ENCODE measurements at places on chromosomes 1 and 21.

DNA sequence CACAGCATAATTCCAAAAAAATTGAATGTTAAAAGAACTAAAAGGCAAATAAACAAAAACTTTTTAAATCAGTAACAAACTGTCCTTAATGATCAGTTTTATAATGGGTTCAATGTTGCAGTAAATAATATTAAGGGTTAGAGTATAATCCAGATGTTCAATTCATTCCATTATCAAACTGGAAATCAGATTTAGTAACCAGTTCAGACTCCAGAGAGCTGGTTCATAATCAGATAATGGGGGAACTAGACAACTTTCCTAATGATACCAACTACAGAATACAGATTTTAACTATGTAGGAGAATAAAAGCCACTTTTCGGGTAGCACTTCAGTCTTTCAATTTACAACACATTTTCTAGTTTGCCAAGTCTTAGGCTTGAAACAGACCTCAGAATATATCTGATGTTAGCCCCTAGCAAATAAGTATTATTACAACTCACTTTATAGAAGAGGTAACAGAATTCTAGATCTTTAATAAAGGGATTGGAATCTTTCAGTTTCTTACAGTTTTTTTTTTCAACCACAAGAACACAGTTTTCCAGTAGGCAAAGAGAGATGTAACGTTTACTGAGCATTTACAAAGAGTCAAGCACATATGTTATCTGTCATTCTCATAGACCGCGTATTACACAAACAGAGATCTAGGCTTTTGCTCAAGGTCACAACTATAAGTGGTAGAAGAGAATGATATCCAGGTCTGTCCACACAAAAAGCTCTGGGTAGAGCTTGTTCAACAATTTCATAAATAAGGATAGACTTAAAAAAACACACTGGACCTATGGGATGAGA, 1.9 kb upstream of the DCAF6 start:
- DNase-seq, result no peak

DNA sequence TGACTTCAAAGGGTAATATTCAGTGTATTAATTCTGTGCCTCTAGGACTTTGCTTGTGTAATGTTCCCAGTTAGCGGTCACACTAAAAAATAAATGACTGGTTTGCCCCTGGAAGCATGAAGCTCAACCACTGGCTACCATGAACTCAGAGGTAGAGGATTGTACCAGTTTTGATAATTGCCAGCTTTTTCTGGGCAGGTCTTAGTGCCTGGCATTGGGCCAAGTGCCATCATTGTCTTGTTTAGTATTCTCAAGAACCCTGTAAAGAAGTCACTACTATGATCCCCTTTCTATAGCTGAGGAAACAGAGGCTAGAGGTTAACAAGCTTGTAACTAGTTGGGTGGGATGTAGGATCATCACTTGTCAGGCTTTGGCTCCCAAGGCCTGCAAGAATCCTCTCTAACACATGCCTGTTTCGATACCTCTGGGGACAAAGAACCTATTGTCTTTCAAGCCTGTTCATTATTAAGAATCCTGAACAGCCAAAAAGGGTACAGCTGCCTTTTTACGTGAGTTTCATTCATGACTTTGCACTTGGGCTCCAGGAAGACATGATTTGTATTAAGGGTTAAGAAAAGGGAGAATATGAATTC, 121.9 kb upstream of the JUN start:
- DNase-seq, result no peak

GRCh38 chr1:199644912-199645311, 382.6 kb upstream of the NR5A2 start:
- DNase-seq, result no peak

DNA sequence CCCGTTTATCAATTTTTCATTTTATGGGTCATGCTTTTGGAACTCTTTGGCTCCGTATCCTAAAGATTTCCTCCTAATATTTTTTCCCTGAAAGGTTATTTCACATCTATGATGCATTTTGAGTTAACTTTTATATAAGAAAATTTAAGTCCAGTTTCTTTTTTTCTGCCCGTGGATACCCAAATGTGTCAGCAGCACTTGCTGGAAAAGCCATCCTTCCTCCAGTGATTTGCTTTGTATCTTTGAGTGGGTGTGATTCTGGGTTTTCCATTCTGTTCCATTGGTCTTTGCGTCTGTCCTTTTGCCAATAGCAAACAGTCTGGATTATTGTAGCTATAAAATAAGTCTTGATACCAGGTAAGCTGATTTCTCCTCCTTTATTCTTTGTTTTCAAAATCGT, 15.6 kb upstream of the ABCG1 start:
- DNase-seq, result no peak

DNA sequence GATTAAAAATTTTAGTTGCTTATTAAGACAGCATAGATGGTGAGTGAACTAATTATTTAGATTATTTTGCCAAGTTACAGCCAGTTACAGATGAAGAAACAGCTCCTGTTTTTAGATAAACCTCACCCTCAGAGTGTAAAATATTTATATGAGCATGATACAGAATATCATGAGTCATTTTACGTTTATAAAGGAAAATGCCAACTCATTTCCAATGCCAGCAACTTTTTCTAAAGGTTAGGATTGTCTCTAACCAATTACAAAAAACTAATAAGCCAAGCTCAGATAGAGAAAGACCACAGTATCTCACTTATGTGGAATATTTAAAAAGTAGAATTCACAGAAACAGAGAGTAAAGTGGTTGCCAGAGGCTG, 590.1 kb downstream of the LTN1 start:
- DNase-seq, result no peak

- DNase-seq, result peak; percentile 72
These were observed 318.3 kb downstream of the MATN1 start for GRCh38 chr1:30405081-30405480.

DNA sequence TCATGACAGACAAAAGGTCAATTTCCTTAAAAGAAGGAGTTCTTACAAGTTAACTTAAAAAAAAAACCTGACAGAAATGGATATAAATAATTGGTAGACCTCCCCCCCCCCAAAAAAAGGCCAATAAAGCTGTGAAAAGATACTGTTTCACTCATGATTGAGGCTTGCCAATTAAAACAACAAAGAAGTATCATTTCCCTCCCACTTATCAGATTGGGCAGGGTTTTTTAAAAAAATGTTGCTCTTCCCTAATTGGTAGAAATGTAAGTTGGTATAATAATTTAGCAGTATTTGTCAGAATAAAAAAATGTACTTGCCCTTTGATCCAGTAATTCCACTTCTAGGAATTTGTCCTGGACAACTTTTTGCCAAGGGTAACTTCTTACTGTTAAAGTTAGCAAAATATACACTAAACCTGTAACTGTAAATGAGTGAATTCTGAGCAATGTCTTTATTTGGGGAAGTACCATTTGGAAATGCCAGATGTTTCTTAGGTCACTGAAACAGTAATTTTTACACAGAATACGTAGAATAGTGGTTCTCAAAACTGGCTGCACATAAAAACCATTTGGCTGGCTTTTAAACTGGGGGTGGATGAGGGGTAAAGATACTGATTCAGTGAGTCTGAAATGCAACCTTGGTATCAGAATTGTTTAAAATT, 17.5 kb downstream of the RNF2 start:
- DNase-seq, result no peak

DNA sequence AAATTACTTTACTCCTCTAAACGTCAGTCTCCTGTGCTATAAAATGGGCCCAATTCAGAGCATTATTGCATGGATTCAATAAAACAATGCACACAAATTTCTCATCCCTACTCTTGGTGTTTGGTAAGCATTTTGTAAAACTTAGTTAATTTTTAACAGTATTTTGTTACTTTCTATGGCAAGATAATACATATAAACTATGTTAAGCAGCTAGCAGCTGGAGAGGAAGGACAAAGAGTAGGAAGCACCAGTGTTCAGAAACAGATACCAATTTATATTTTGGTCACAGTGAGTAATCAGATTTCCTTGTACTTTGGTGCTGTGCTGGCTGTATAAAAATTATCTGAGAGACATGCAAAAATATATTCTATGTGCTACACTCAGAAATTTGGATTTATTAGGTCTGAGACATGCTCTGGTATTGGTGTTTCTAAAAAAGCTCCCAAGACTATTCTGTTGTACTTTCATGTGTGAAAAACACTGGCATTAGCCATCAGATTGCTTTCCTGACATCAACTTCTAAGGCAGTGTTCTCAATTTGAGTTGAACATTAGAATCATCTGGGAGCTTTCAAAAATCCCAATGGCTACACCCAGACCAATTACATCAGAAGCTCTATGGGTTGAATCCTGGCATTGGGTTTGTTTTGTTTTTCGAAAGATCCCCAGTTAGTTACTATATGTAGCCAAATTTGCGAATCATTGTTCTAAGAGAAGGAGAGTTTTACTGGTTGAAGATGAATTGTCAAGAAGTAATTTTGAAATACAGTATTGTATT, 100.3 kb upstream of the C1orf87 start:
- no peak for DNase-seq

GRCh38 chr1:14003552-14003951, 303.6 kb downstream of the PRDM2 start:
- no peak for DNase-seq

DNA sequence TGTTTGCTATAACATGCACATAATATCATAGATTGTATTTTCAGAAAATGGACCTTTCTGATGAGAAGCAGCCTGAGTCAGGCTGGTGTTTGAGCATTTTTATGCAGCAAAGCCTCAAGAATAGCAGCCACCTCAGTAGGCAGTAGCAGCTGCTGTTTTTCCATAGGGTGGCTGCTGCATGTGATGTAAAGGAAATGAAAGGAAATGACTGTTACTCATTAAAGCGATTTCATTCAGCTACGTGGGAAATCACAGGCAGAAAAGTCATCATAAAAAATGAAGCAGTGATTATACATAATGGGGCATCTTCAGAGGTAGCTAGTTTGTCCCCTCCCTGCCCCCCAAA, 110.4 kb downstream of the PATJ start:
- DNase-seq, result no peak

DNA sequence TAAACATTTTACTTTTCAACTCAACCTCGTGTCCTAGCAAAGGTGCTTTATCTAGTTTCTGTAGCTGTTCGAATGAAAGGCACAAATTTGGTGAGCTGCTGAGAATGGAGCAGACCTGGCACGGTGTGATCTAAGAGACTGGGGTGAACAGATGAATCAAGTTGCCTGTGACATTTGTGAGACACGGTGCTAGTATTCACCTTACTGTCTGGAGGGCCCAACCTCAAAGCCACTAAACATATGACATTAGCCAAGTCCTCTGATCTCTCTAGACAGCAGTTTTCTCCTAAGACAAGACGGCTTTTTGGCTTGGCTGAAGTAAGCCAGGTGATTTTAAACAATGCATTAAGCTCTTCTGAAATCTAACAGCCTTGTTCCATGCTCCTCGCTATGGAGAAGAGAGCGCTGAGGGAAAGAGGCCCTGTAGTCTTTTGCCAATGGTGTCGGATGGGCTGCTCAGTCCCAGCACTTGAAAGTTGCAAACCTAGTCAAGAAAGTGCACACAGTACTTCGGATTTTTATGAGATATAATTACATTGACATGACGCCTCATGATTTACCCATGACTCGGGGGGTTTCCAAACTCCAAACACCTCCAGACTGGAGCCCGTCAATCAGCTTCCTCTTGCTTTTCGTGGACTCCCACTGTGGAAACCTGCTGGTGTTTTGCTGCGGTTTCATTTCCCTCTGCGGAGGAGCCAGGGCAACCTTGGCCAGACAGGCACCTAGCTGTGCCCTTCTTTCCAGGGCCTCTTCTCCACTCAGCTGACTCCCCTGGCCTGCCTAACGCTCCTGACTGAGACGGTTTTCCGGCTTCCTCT, 794 bp upstream of the TOR3A start:
- no peak for DNase-seq

DNA sequence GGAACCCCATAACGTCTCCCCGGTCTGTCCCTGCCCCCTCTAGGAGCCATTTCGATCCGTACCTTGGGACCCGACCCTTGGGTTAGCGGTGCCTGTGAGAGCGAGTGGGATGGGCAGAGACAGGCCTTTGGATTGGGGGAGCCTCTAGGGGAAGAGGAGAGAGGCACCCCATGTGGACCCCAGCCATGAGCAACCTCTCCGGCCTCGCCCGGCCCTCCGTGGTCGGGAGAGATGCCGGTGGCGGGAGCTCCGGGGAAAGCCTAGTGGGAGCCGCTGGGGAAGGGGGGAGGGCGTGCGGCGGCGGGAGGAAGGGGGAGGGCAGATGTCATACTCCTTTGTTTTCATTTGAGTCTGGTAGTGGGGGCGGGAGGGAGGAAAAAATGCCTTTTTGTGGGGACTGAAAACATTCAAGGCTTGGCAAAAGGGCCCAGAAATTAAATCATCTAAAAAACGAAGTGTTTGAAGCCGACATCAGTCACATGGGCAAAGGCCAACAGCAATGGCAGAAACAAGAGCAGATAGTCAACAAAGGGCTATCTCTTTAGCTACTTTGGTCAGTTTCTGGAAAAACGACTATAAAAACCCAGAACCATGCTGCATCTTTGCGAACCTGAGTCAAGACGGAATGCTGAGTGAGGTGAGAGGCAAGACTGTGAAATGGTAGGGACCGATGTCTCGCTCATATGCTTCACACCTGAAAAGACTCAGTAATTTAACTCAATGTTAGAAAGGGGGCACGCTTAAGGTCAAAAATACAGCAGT, 758 bp downstream of the PTBP2 start:
- peak; percentile 87 for DNase-seq

GRCh38 chr1:189206617-189207016, 1271.0 kb downstream of the BRINP3 start:
- DNase-seq, result no peak

DNA sequence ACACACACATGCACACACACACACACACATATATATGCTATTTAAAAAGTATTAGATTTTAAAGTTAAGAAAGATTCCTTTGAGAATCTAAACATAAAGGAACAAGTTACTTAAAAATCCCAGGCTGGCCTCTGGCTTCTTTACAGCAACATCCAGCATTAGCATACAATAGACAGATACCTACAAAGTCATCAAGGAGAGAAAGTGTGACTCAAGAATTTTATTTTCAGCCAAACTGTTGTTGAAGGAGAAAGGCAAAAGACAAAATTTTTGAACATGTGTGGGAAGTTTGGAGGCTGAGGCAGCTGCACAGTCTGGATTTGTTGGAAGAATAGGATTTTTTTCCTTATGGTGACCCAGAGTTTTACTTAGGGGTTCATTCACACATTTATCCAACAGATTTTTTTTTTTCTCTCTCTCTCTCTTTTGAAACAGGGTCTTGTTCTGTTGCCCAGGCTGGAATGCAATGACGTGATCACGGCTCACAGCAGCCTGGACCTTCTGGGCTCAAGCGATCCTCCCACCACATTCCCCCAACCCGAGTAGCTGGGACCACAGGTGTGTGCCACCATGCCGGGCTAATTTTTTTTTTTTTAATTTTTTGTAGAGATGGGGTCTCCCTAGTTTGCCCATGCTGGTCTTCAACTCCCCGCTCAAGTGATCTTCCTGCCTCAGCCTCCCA, 24.0 kb upstream of the SPOCD1 start:
- DNase-seq, result no peak

- no peak for DNase-seq
These were observed 72.6 kb upstream of the TRABD2B start for GRCh38 chr1:48069662-48070395.
